ENCODE measurements at places on chromosomes 12 and 14.

- no peak for DNase-seq
Observed at GRCh38 chr12:43836475-43836989, 651 bp downstream of the TMEM117 start.

DNA sequence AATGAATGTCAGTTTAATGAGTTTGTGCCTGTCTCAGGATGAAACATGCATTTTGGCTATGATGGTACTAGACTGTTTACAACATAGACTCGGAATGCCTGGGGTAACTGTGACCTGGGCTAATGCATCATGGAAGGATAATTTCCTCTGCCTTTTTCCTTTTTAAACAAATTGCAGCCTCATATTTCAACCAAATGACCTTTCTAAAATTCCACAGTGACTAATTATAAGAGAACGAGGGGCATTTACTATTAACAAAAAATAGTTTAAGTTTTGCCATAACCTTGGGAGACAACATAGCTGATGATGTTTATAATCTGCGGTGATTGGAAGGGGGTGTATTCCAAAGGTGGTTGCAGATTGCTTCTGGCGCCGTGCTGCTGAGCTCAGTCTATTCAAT, 1140.5 kb downstream of the GALC start:
- peak; percentile 40 for DNase-seq

DNA sequence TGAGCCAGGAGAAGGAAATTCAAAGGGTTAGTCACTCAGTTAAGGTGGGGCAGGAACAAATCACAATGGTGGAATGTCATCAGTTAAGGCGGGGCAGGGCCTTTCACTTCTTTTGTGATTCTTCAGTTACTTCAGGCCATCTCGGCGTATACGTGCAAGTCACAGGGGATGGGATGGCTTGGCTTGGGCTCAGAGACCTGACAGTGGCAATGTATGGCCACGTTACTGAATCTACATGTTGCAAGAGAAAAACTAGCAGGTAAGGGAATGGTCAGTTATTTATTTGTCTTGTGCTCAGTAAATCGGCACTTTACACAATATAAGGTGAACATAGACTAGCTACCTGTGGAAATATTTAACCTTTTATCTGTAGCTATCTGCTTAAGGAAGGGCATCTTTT, 11.9 kb downstream of the SLCO1B3 start:
- no peak for DNase-seq

DNA sequence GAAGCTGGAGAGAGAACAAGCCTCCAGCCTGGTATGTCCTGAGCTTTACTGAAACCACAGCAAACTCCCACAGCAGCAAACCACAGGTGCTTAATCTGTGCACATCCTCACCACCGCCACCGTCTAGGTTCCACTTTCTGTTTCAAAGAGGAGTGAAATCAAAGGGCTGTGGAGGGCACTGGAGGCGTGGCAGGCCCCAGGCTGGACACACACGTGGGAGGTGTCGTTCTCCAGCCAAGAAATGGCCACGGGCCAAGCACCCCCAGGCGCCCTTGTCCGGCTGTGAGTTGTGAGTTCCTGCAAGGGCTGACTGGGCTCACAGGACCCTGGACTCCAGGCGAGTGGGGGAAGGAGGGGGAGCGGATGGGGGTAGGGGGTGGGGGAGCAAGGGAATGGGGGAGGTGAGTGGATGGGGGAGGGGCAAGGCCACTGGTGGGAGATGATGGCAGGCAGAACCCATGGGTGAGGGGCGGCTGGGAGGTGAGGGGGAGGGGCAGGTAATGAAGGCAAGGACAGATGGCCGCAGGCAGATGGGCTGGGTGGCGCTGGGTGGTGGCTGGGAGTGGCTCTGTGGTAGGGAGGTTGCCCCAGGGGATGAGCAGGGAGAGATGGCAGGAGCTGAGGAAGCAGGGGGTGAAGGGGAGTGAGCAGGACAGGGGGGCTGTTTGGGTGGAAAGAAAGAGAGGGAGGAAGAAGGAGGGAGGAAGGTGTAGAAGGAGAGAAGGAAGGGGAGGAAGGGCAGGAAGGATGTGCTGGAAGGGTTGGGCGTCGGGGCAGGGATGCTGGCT, 86.7 kb downstream of the NCOR2 start:
- peak; percentile 47 for DNase-seq

DNA sequence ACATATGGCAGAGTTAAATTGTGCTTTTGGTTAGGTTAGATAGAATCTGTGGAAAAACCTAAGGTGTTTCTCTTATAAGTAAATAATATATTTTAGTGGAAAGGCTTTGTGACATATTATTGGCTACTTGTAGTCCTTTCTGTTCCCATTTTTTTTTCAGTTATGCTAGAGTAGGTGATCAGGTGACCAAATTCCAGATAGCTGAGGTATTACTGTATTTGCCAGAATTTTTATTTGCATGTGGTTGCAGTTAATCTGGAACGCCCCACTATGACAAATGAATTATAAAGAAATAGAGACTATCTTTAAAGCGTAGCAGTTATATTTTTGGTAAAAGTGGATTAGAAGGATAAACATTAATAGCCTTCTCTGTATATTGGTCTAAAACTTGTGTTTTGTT, 52.0 kb downstream of the ARHGAP5 start:
- peak; percentile 75 for DNase-seq

DNA sequence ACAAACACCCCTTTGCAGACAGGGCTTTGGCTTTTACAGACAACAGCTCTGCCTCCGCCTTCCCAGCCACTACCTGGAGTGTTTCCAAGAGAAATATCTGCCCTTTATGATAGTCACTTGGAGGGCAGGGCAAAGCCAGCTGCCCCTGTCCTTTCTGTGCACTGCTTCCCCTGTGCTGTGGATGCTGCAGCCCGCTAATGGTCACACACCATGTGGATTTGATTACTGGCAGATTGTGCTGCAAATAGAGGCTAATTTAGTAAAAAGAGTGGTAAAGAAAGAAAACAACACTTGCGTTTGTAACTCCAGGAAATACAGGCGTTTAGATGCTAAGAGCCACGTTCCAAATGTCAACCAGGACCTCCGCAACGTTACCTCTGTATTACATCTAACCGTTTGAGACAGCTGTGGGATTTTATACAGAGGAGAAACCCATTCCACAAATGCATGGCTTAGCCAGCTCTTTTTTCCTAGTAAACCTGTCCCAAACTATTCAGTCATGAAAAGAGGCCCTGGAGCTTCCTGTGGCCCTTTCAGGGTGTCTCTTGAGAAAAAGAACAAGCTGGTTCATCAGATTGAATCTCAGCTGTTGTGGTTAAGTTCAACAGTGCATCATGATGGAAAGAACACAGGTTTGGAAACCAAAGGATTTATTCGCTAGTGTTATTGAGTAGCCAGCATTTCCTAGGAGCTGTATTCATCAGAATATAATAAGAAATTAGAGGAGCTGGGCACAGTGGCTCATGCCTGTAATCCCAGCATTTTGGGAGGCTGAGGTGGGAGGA, 30.1 kb upstream of the PWP1 start:
- peak; percentile 23 for DNase-seq

- no peak for DNase-seq
Observed at GRCh38 chr12:104505095-104505818, 48.5 kb downstream of the CHST11 start.

DNA sequence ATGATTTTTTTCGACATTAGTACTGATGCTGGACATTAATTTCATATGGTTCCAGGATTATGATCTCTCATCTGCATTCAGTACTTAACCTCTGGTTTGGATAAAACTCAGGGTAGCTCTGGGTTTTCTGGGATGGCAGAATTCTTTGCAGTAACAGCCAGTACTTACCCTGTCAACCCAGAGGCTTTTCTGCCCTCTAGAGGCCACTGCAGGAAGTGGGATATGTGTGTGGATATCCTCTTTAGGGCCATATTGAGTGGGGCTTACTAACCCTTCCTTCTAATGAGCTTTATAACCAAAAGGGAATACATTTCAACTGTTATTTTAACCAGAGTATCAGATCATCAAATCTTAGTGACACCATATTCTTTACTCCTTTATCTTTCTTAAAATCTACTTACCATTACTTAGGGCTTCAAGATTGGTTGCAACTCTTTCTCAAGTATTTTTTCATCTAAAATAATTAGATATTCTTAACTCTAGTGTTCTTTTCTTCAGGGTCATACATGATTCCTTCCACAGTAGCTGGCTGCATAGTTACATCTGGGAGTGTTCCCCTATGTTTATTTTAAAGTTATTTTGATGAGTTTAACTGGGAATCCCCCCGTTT, 488.0 kb upstream of the STXBP6 start:
- DNase-seq, result no peak

GRCh38 chr12:45665941-45666340, 63.6 kb upstream of the ARID2 start:
- no peak for DNase-seq

DNA sequence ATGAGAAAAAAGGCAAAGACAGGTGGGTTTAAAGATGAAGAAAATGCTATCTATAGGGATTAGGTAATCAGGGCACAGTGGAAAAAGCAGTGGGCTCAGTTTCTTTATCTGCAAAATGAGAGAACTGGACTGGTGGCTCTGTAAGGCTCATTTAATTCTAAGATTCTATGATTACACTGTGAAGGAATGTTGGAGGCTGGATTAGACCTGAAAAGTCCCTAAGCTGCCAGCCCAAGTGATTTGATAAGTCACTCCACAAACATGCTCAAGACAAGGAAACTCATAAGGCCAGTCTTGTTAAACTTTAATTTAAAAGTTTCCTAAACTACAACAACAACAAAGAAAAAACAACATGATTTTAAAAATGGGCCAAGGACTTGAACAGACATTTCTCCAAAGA, 75.1 kb downstream of the DCAF5 start:
- DNase-seq, result peak; percentile 89

- DNase-seq, result no peak
Observed at GRCh38 chr12:66255737-66256136, 46.6 kb upstream of the HELB start.

All from fibroblast of upper back skin (primary cell).